GM20000 (cell line): ENCODE measurements at places on chromosomes 7 and 10.

DNA sequence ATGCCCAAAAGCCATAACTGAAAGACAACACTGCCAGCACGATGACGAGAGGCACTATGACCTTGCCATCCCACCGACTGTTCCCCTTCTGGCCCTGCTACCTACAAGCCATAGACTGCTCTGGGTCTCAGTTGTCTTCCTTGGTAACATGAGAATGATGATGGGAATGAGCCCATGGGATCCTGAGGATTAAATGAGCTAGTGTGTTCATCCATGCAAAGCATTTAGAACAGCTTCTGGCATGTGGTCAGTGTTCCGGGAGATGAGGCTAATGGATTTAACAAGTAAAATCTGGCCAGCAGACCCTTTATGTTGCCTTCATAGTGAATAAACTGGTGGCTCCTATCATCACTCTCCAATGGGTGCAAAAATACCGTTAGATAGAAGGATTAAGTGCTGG lies 62.4 kb upstream of the WDR11 start:
- DNase-seq, result no peak

GRCh38 chr7:116258734-116259133 lies 48.4 kb downstream of the TES start:
- peak; percentile 30 for DNase-seq

GRCh38 chr10:118531105-118531852 lies 64.2 kb downstream of the PRLHR start:
- DNase-seq, result no peak

DNA sequence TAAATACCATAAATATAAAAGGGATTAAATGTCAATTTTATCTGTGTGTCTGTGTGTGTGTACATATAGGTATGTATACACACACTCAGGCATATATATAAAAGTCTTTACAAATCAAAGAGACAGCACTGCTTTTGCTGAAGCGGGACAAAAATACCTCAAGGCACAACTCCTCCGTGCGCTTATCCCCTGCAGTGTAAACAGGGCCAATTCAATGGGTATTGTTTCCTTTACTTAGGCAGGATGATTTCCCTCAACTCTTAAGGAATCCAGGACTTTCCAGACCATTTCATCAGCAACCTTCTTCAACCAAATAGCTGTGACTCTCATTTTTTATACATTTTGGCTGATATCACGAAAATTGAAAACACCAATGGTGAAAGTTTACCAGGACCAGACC lies 227.7 kb downstream of the CRPPA start:
- DNase-seq, result no peak

- DNase-seq, result no peak
These were observed 136.1 kb upstream of the MYO3A start for GRCh38 chr10:25797888-25798429.

GRCh38 chr7:50411332-50411731 lies 38.8 kb downstream of the FIGNL1 start:
- no peak for DNase-seq

DNA sequence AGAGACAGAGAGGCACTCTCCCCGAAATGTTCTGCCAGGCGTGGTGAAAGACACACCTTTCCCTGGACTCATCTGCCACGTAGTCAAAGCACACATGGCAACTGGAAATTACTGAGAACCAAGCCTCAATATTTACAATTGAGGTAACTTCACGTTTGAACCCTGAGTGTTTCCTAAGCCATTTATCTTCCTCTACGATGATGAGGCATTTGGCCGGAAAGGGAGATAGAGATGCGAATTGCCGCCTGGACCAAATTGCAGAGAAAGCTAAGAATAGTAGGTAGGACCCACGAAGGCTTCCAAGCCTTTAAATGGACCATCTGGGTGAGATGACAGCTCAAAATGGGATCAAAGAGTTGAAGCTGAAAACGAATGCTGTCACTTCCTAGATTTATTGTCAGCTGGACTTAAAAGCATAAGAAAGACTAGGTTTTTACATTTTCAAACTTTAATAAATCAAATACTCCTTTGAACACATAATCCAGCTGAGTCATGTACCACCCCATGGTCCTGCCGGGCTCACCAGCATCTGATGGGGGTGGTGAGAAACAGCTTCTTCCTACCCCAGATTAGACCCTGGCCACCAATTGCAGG lies 135.6 kb upstream of the LYZL2 start:
- DNase-seq, result no peak

GRCh38 chr7:100099452-100099851 lies 1.7 kb downstream of the MCM7 start:
- no peak for DNase-seq

- no peak for DNase-seq
These were observed 23.4 kb downstream of the TAS2R16 start for GRCh38 chr7:122972056-122972455.

- DNase-seq, result no peak
These were observed 42.8 kb upstream of the MKLN1 start for GRCh38 chr7:131284702-131285419.

GRCh38 chr7:17912536-17913235 lies 27.6 kb downstream of the SNX13 start:
- no peak for DNase-seq

GRCh38 chr10:130875897-130876472 lies 435.5 kb downstream of the TCERG1L start:
- DNase-seq, result no peak

DNA sequence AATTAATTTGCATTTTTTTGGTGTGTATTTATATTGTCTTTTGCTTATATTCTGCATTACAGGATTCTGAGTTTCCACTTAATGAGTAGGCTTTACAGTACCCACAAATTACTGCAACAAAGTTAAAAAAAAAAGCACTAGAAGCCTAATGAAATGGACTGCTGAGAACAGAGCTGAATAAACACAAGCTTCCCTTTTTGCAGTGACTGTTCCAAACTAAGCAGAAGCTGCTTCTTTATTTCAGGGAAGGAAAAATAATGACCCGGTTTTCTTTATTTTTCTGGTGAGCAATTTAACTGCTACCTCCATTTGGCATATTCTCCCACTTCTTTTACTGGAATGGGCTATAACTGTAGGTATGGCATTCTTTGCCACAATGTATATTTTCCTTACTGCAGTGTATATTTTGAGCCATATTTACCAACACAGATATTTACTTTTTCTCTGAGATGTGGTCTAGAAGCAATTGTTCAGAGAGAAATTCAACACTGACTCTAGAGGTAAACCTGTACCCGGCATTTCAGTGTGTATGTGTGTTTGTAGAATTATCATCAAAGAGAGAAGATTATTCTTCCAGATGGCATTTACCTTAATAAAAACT lies 56.9 kb downstream of the HDAC9 start:
- no peak for DNase-seq

DNA sequence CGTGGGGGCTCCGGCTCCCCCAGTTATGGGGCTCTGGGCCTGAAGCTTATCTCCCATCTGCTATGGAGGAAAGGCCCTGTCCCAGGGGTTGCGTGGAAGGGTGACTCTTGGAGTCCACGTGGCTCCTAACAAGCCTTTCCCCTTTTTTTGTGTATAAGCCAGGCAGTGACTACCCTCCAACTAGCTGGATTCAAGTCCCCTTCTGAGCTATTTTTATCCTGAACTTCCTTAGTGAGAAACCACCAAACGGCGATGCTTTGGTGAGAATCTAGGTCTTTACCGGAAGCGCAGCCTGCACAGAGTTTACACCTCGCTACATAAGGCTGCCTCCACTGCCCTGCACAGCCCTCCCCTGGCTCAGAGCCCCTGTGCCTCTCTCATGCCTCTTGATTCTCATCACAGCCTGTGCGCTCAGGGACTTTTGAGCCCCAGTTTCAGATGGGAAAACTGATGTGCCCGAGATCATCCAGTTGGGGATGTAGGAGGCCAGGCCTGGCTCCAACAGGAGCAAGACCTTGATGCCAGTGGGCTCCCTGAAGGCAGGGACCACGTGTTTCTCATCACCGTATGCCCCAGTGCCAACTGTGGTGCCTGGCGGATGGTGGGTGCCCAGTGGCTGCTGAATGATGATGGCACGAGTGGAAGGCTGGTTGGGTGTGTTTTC lies 102.3 kb upstream of the PPIF start:
- DNase-seq, result peak; percentile 77

DNA sequence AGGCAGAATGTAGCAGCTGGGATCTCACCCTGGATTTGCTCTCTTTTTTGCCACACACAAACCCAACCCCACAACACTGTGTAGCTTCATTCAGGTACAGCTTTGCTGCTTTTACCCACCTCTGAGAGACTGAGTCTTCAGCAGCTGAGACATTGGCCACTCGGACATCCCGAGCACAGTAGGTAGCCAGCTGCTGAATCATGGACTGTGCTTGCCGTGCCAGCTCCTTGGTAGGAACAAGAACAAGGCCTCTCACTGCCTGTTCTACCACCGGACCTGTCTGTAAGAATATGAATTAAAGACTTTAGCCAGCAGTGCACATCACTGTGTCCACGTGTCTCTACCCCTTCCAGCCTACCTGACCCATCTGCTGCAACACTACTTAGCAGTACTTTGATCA lies 937 bp downstream of the DDX56 start:
- DNase-seq, result no peak

- no peak for DNase-seq
These were observed 12.2 kb upstream of the PPIF start for GRCh38 chr10:79335094-79335469.

- no peak for DNase-seq
These were observed 27.2 kb upstream of the CTBP2 start for GRCh38 chr10:125187238-125188194.

DNA sequence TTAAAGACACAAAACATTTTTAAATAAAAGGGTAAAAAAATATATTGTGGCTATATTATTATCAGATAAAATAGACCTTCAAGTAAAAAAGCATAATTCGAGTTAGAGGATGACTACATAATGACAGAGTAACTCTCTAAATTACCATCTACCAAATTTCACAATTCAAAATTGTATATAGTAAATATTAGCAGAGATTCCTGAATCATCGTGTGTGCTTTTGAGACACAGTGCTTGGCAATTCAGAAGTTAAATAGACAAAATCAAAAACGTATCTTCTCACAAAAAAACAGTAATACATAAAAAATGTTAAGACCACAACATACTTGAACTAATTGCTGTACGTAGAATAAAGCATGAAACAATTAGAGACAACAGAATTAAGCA lies 110.4 kb downstream of the AHR start:
- no peak for DNase-seq

DNA sequence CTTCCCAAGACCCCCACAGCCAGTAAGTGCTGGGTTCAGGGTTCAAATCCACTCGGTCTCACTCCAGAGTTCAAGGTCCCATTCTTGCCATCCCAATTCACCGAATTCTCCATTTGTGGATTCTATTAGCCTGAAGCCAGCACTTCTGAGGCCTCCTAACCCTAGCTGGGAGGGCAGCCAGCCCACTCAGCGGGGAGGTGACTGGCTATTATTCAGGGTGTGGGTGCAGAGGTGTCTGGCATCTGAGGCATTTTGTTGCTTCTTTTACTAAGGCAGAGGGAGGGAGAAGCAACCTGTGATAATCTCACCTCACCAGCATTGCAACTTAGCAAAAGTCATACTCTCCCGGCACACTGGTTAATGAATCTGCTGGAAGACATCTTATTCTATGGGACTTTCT lies 8.7 kb upstream of the PTPRN2 start:
- DNase-seq, result no peak

GRCh38 chr10:93431361-93431760 lies 50.8 kb downstream of the MYOF start:
- no peak for DNase-seq

GRCh38 chr7:102916426-102916825 lies 3.6 kb downstream of the LRRC17 start:
- no peak for DNase-seq

DNA sequence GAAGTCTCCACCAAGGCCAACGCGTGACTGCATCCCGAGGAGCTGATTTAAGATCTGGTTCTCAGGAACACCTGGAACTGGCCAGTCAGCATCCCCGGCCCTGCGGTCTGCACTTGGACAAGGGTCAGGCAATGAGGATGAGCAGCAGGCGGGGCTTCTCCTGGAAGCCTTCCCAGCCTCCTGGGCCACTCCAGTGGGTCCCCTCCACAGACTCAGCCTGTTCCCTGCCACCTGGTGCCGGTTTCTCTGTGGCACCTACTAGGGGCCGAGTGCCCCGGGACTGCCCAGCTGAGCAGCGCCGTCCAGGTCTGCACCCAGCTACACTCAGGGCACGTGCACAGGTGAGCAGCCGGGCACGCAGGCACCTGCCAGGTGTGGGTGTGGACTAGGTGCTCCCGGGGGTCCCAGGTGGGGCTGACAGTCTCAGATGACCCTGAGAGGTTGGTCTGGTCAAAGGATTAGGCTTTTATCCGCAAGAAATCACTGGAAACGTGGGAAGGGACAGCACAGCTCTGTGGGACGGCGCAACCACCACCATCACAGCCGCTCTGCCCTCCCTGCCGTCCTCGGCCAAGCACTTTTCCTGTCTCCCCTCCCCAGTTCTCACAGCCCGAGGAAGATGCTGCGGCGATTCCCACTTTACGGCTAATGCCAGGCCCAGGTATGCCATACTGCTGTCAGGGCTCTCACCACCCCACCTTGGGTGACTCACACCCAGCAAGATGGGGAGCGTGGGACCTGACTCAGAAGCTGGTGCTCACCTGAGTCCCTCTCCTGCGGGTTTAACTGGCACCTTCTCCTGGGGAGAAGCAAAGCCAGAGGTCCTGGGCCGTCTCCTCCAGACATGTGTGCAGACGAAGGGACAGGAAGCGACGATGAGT lies 166.0 kb downstream of the RNF216 start:
- DNase-seq, result no peak

DNA sequence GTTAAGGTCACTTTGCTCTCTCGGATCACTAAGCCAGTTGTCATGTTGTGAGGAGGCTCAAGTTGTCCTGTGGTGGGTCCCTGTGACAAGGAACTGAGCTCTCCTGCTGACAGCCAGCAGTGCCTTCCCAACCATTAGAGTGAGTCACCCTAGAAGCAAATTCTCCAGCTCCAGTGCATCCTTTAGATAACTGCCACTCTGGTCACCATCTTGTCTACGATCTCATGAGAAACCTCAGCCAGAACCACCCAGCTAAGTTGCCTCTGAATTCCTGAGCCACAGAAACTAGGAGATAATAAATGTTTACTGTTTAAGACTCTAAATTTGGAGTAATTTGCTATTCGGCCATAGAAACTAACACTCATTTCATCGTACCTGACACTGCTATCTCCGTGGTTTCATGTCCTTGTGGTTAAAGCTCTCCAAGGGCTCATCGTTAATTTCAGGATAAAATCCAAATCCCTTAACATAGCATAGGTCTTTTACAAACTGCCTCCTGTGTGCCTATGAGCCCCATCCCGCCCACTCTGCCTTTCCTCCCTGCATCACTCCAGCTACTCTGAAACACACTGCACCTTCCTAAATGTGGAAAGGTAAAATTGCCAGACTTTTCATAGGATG lies 56.5 kb upstream of the WIPF3 start:
- no peak for DNase-seq

DNA sequence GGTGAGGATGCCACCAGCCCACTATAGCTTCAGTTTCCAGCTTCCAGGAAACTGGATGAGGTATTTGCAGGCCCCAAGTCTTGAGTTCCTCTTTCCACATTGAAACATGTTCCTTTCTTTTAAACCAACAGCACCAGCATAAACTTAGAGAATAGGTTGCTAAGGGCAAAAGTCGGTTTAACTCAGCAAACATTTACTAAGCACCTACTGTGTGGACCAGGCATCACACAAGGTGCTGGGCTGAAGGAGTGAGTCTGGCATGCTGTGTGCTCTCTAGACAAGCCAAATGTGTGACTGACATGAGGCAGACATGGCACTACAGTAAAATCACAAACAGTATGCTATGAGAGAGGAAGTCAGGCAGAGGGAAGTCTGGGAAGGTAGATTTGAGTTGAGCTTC lies 11.0 kb upstream of the RASSF4 start:
- DNase-seq, result no peak
